ENCODE measurements at places on chromosomes 7 and 10.

DNA sequence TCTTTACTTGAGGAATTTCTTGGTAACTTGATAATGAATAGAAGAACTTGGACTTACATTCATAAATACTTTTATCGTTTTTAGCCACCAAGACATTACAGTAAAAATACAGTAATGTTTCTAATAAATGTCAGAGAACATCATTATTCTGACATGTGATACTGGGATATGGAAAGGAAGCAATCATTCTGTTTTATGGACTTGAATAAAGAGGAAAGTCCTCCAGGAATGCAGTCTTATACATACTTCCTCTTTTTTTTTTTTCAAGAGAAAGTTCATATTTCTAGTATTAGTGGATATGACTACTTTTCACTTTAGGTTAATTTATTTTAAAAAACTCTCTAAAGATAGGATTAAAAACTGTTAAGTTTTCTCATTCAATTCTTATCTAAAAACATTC lies 220.0 kb upstream of the SEMA3C start:
- no peak for DNase-seq

DNA sequence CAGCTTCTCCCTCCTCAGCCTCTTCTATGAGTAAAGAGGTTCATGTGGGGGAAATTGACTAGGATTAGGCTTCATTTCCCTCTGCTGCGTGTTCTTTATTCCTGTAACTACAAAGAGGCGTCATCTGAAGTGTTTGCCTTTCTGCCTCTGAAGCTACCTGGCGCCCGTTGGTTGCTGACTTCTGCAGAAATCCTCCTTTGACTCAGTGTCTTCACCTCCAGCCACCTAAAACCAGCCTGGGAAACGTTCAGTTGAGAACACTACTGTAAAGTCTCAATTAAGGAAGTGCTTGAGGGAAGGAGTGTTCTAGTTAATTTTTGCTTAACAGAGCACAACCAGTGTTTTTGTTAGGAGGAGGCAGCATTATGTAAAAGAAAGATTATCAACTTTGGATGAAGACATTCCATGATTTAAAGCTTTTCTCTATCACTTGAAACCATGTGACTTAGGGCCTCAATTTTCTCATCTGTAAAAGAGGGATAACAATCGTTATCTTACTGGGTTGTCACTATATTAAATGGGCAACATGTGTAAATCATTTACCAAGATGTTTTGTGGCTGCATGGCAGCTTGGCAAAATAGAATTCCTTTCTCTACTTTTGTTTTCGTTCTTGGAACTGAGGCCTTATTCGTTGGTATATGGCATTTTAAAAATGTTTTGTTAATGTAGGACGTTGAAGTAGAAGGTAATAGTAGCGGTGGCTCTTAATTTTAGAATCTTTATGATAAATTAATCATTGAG lies 642.9 kb downstream of the SDK1 start:
- DNase-seq = no peak

GRCh38 chr7:54653905-54654304 lies 105.1 kb downstream of the SEC61G start:
- no peak for DNase-seq

GRCh38 chr10:64880546-64880945 lies 1359.3 kb downstream of the REEP3 start:
- no peak for DNase-seq

DNA sequence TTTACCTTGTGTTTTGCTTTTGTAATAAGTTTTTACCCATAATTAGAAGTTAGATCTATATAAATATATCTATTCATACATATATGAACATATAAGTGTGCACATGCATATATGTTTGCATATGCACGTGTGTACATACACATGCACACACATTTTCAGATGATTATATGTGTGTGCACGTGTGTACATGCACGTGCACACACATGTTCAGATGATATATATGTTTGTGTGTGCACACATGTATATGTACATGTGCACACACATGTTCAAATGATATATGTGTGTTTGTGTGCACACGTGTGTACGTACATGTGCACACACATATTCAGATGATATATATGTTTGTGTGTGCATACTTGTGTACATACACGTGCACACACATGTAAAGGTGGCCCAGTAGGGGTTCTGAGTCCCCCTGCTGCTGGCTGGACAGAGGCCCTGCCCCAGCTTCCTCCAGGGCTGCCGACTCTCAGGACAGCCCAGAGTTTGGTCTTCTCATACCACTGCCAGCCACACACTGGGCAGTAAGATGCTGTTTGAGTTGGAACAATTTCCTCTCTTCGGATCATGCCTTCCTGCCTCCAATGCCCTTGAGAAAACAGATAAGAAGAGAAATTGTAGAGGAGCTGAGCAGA lies 252.3 kb upstream of the PPP2R2D start:
- no peak for DNase-seq

GRCh38 chr7:99926321-99926720 lies 3.1 kb downstream of the GJC3 start:
- no peak for DNase-seq

DNA sequence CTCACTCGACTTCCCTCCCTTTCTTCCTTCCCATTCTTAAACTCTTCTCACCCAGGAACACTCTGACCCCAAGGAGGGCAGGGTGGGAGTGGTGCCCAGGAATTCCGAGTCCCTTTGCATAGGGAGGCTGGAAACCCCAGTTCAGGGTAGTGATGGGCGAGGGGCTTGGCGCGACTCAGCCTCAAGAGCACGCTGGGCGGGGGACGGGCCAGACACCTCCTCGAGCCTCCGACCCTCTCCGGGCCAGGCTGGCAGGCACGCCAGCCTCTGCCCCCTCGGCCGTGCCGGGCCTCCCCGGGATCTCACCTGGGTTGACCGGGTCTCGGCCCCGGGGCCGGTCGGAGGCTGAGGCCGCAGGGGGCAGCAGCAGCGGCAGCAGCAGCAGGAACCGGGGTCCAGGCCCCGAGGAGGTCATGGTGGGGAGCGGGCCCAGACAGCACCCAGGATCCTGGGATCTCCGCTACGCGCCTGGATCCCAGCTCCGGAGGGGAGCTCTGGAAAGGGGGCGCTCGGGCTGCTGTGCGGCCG lies 457 bp downstream of the PLOD3 start:
- no peak for DNase-seq

DNA sequence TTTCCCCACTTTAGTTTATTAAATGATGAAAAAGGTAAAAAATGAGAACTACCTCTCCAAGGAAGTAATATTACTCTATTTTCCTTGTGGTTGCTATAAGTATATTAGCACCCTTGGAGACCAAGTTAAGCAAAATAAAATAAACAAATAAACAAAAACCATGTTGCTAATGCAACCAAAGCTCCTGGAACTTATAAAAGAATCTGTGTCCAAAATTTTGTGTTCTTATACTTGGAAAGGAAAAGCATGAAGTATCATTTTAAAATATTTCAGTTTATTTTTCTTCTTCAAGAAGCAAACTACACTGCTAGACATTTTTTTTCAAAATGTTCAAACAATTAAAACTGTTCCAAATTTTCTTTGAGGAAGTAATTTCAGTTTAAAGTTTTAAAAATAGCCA lies 441.9 kb upstream of the LRRTM3 start:
- DNase-seq = no peak

DNA sequence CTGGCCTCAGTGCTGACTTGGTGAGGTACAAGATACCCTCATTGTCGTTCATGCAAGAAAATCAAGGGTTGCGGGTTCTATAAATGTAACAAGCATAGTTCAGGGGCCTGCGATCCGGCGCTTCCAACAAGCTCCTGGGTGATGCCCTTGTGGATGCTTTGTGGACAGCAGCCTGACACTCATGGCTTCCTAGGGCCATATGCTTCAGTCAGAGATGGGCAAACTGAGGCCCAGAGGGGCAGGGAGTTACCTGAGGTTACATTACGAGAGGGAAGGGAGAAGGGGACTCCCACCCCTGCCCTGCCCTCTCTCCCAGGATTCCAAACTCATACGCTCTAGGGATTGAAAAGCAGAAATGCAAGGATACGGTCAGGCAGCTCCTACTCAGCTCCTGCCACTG lies 296.3 kb upstream of the ZMIZ1 start:
- DNase-seq = no peak

GRCh38 chr7:117143580-117143979 lies 179.3 kb downstream of the WNT2 start:
- no peak for DNase-seq

DNA sequence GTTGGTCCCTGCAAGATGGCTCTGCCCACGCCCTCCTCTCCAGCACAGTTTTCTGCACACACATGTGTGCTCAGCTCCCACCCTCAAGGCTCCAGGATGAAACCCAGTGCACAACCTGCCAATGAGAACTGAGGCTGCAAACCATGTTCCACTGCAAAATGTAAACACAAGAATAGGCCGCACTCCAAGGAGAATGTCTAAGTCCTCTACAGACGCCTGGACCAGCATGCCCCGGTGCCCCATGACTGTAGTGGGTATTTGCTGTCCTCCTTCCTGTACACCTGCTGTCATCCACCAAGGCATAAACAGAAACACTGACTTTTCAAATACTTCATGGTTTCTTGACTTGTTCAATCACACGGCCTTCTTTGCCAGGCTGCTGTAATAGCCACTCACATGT lies 72.6 kb downstream of the COBL start:
- no peak for DNase-seq

DNA sequence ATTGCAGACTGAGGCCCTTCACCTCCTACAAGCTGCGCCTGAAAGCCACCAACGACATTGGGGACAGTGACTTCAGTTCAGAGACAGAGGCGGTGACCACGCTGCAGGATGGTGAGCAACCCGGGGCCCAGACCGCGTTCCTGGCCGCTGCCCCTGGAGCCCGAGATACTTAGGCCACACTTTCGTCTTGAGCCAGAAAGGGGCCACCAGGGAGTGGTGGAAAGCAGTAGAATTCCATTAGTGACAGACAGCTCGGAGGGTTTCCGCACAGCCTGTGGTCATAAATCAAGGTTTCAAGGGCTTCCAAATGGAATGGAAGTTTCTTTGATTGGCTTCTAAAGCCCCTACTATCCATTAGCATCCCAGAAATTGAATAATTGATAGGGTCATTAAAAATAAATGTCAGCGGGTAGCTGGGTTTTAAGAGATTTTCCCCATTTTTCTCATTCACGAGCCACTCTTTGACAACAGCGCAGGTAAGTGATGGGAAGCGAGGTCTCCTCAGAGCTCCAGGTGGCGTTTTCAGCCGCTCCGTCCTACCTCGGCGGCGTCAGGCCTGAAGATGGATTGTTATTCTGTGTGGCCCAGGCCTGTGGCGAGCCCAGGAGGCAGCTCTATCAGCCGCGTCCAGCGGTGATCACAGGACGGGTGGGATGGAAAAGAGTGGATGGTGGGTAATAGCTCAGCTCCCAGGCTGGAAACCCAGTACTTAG lies 523.5 kb upstream of the FOXK1 start:
- DNase-seq = no peak

- DNase-seq = no peak
These were observed 48.3 kb upstream of the MTURN start for GRCh38 chr7:30086529-30086928.

DNA sequence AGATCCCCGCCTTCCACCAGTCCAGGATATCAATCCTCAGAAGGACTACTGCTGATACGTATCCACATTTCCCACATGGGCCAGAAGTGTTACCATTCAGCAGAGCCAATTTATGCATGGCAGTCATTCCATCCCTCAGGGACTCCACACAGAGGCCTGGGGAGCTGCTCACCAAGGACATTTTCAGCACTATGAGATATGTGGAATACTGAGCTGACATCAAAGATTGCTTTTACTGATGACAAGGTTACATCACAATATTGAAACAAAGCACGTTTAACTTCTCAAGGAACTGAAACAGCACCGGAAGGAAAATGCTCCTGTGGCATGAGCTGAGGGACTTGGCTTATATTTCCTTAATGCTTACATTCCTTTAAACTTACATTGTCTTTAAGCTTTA lies 335.1 kb downstream of the BMPER start:
- DNase-seq = no peak

DNA sequence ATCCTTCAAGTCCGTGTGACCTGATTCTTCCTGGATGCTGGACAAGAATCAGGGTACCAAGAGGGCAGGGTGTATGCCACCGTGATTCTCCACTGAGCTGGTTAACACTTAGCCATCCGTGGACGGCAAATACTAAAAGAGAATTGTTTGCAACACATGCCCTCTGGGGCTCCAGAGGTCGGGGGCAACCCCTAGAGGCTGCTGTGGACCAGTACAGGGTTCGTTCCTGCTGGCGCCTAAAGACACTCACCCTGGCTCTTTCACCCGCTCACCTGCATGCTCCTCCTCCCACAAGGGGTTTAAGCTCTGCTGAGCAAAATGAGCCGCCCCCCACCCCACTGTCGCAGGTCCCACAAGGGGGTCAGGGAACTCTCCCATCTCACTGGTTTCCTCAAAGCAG lies 148.7 kb upstream of the ITGB1 start:
- no peak for DNase-seq

Data from effector CD4-positive, alpha-beta T cell (primary cell).